ENCODE measurements at places on chromosomes 2 and 18.
A peak's percentile ranks its signal among the peaks of the same experiment; 100 is the strongest.

DNA sequence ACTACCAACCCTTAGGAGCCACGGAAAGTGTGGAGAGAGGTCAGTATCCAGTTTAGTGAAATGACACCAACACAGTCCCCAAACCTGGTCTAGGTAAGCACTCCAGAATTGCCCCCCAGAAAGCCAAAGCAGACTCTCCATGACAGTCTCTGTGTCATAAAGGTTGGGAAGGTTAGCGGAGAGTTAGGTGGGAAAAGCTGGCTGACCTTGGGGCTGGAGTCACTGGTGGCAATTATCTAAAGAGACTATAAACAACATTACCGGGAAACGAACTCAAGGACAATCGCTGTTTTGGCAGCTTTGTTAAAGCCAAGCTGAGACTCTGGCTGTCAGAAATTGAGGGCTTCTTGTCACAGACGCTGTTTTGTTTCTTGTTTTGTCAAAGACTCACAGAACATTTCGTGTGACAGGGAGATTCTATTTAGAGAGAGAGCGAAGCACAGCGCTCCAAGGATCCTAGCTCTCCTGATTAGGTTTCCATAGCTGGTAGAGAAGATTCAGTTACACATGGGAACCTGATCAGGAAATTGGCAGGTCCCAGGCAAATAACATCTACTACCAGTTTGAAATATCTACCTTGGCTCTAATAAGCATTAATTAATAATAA lies 111.3 kb downstream of the LNPK start:
- DNase-seq: no peak

- DNase-seq: no peak
Observed at GRCh38 chr2:224379172-224379571, 22.7 kb downstream of the FAM124B start.

DNA sequence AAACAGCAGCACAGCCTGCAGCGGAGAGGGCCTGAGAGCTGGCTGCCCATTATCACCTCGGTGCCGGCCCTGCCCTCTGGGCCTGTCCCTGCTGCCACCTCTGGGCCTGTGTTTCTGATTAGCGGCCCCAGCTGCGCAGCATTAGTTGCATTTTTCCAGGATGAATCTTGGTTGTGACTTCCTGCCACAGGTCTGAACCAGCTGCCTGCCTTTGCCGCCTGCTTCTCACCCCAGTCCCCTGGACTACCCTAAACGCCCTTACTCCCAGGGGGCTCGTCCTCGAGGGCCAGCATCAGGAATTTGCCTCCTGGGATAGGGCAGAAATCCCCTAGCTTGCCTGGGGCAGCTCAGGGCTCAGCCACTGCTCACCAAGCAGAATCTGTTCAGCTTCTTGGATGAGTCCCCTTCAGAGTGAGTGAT lies 342.8 kb downstream of the DYSF start:
- no peak for DNase-seq

DNA sequence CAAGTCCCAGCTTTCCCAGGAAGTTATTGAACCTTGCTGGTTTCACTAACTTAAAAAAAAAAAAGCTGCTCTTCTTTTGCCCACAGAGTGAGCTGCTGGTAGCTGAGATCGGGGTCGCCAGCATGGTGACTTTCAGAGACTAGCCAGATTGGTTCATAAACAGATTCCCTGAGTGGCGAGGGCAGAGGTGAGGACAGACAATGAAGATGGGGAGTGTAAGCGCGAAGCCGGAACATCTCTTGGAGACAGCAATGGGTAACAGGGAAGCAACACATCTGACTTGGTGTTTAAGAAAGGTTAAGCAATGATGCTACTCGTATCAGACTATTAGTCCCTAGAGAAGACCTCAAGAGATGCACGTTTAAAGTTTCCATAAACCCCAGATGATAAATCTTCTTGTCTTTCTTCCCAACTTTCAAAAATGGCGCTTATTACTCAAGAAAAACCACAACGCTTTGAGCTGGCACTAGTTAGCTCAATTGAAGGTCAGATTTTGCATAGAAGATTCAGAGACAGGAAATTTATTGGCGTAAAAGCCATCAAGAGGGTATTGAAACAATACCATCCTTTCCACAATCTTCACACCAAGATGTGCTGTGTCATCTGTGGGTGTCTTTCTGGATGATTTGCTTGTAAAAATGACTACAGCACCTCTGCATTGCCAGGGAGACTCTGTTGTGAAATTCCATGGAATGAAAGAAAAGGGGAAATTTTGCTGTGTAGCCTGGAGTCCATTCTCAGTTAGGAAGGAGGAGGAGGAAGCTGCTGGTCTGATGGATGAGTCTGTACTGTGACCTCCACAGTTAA lies 193.1 kb upstream of the CXCR4 start:
- DNase-seq: no peak

GRCh38 chr2:47520302-47520630 lies 117.3 kb downstream of the MSH2 start:
- DNase-seq: peak; percentile 84

GRCh38 chr18:27473318-27473717 lies 288.2 kb upstream of the CHST9 start:
- DNase-seq: no peak

DNA sequence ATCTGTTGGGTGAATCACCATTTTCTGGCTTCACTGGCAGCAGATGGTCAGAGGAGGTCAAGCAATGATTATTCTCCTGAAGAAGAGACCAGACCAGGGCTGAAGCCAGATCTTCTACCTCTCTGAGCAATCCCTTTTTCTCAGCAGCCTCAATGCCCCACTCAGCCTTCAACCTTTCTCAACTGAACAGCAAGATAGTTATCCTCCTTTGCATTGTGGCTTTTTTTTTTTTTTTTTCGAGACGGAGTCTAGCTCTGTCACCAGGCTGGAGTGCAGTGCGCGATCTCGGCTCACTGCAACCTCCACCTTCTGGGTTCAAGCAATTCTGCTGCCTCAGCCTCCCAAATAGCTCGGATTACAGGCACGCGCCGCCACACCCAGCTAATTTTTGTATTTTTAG lies 50.5 kb downstream of the ZFP36L2 start:
- no peak for DNase-seq

GRCh38 chr2:23536326-23536725 lies 151.3 kb downstream of the KLHL29 start:
- DNase-seq: no peak

- DNase-seq: no peak
Observed at GRCh38 chr2:105836840-105837692, 92.4 kb downstream of the NCK2 start.

DNA sequence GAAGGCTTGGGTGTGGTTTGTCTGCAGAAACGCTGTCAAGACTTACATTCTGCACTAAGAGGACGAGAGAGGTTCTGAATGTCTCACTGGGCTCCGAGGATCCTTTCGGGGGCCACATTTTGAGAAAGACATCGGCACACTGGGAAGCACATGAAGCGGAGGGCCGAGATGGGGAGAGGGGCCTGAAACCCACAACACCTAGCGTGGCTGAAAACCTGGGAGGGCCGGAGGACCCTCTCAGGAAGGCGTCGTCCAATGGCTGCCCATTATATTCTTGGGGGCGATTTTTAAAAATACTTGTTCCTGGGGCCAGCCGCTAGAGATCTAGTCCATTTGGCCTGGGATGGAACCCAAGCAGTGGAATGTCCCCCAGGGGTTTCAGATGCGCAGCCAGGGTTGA lies 229.6 kb downstream of the GBX2 start:
- no peak for DNase-seq

- DNase-seq: no peak
Observed at GRCh38 chr2:61125123-61125710, 36.8 kb upstream of the C2orf74 start.

DNA sequence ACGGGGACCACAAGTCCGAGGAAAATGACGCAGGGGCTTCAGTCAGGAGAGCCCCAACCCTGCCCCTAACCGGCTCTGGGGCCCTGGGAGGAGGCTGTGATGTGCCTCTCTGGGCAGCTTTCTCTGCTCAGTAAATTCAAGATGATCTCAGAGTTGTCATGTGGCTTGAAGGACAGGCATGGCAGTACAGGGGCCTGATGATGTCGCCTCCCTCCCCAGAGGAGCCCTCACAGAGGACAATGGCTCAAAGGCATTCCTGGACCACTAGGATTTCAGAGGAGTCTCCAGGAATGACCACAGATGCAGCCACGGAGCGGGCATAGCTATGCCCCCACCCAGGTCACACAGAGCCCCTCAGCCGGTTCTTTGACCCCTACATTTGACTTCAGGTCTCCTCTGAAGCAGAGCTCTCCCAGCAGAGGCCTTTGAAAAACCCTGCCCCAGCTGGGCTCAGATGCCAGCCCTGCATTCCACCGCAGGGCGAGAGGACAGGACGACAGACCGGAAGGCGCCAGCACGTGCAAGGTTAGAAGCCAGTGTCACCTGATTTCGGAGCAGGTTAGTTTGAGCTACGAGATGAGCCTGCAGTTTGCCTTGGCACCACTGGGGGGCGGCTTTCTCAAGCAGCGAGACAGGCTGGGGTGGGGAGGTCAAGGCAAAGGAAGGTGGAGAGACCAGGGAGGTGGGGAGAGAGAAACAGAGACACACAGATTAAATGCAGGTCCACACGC lies 39.2 kb downstream of the BIN1 start:
- DNase-seq: peak; percentile 63

- no peak for DNase-seq
Observed at GRCh38 chr2:240795916-240796510, 24.0 kb downstream of the KIF1A start.

DNA sequence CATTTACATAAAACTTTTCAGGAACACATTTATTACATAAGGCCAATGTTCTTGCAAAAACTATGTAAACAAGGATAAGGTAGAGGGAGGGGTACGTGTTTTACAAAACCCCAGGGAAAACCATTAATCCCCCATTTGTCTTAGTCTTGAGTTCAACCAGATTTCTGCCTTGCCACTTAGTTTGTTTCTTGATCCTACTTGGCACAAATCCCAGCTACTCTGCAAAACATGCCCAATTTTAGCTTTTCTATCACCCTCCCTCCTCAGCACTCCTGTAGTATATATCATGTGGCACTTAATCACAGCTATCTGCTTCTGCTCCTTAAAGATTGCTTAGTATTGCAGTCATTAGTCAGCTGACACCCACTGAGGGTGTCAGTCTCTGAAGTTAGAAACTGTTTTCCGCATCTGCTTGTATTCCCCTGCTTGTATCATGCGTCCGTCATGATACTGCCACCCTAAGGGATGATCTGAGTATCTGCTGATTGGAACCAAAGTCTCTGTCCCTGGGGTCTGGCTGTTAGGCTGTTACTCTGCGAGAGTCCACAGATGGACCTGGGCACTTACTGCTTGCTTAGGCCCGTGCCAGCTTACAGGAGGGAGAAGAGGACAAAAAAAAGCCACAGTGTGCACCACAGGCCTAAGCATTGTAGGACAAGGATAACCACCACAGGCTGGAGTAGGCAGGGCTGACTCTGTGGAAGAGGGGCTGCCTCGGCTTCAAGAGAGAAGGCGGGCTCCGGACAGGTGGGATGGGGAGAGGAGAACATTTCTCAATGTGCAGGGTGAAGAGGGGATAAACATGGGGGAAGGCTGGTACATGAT lies 82.2 kb downstream of the EPAS1 start:
- DNase-seq: no peak

DNA sequence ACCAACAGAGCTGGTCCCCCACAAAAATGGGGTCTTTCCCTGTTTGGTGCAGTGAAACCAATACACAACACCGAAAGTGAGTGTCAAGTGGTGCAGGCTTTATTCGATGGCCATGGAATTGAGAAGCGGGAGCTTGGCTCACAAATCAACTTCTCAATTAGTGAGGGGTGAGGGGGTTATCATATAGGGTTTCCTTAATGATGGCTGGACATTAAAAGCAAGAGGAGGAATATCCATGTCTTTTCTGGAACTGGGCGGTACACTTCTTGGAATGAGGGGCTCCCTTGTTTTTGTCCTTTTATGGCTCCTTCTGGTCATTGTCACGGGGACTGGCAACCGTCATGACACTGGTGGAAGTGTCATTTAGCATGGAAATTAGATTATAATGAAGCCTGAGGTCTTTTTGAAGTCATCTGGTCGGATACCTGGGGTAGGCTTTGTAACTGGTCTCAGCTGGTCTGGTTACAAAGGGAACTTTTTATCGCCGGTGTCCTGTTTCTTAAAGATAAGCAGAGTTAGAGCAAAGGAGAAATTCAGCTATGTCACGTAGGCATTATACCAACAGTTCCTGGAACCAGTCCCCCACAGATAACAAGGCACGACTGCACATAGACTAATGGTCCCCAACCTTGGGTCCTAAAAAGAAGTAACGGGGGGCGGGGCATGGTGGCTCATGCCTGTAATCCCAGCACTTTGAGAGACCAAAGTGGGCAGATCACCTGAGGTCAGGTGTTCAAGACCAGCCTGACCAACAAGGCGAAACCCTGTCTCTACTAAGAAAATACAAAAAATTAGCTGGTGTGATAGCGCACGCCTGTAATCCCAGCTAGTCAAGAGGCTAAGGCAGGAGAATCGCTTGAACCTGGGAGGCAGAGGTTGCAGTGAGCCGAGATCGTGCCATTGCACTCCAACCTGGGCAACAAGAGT lies 93.5 kb upstream of the NDUFV2 start:
- DNase-seq: no peak

DNA sequence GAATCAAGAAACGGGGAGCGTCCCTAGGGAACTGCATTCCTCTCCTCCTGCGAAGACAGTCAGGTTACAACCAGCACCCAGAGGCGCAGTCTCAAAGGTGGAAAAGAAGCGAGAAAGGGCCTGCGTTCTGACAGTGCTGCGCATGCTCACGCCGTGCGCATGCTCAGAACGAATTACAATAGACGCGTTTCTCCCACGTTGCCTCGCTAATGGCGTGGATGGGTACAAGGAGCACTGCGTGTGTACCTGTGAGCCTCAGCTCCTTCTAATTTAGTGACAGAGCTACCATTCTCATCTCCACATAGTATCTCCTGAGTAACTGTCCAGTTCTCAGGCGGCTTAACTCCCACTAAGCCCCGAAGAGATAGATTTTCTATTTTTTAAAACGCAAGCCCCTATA lies 448.8 kb downstream of the TXNL1 start:
- no peak for DNase-seq

DNA sequence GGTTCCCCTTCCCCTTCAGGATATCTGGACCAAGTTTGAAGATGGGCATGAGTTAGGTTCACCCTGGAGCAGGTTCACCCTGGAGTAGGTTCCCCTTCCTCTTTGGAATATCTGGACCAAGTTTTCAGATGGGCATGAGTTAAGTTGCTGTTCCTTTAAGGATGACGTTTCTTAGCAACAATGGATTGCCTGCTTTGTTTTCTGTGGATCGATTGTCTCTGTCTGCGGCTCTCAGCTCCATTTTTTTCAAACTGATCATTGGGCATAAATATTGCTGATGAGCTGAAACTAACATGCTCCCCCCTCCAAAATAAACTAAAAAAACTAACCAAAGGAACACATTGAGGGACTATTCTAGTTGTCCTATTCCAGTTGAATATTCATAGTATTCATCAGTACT lies 149.5 kb downstream of the SPP2 start:
- no peak for DNase-seq
